ENCODE measurements at places on chromosomes 2 and 18. TPM values are rescaled to one million over a fixed set of nuclear protein-coding genes. Genes with fewer than 3 reads are reported as not detected.
A peak's percentile ranks its signal among the peaks of the same experiment; 100 is the strongest.

- DNase-seq: peak; percentile 73
Measured at GRCh38 chr2:163347982-163348856, 387.6 kb downstream of the FIGN start.

GRCh38 chr2:10237392-10238321 lies 65.0 kb upstream of the HPCAL1 start:
- DNase-seq: no peak

DNA sequence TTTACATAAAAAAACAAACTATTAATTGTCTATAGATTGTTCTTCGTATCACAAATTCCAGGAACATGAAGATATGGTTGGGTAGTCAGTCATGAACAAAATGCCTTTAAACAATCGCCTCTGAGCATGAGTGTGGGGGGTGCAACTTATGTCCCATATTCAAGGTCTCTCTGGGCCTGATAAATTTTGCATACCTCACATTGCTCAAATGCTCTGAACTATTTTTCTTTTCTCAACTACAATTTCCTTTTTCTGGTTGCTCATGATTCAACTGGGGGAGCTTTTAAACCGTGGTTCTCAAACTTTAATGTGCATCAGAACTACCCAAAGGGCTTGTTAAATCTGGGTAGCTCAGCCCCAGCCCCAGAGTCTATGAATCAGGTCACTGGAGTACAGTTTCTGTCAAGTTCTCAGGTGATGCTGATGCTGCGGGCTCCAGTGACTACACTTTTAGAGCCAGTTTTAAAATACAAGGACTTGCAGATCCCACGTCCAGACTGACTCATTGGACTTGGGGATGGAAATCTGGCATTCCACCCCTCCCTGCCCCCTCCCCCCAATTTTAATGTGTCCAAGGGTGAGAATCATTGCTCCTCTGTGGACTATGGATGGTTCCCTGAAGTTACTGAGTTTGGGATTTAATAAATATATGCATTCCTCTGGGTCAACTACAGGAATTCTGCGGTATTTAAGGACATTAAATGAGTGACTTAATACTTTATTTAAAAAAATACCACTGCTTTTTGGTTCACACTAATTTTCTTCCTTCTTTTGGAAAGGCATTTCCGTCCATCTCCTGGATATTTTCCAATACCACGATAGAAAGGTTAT lies 1.5 kb upstream of the GPD2 start:
- DNase-seq: peak; percentile 13

DNA sequence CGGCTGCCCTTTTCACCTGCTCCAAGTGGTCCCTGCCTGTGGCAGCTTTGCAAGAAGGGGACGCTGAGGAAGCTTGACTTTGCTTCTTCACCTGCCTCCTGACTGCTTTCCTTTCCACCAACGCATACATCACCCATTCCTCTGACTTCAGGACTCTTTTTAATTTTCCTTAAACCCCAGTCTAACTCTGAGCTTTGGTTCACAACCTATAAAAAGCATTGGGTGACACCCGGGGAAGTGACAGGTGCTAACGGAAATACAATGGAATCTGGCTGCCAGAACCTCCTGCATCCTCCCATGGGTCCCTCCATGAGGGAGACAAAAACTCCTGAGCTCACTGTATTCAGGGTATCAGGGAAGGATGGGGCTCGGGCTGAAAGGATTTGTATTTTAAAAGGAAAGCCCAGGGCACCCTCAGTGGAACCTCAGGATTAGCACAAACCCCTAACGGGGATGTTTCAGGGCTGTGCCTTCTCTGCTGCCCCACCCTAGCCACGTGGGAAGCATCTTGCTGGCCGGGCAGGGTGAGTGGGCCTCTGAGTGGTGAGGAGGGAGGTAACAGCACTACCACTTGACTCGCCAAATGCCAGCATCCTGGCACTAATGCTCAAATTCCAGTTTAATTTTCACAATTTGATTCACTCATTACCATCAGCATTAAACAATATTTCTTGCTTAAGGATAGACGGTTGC lies 284.8 kb downstream of the CELF4 start:
- no peak for DNase-seq

GRCh38 chr18:65876310-65876709 lies 125.5 kb downstream of the CDH7 start:
- no peak for DNase-seq

Gene MC4R
- not detected for total RNA-seq

Gene LRP2
- total RNA-seq: not detected

DNA sequence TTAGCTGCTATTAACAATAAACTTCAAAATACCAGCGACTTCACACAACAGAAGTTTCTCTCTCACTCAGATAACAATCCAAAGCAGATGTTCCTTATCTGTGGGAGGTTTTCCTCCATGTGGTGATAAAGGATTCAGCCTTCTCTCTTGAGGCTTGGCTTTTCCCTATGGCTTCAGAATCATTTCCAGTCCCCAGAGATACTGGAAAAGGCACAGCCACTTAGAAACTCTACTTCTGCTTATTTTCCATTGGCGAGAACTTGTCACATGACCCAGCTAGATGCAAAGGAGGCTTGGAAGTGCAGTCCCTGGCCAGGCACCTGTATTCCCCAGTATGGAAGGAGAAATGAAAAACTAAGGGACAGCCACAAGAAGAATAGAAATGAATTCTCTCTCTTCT lies 344.8 kb downstream of the MTX2 start:
- no peak for DNase-seq

GRCh38 chr2:10900216-10901109 lies 11.3 kb upstream of the KCNF1 start:
- peak; percentile 21 for DNase-seq

DNA sequence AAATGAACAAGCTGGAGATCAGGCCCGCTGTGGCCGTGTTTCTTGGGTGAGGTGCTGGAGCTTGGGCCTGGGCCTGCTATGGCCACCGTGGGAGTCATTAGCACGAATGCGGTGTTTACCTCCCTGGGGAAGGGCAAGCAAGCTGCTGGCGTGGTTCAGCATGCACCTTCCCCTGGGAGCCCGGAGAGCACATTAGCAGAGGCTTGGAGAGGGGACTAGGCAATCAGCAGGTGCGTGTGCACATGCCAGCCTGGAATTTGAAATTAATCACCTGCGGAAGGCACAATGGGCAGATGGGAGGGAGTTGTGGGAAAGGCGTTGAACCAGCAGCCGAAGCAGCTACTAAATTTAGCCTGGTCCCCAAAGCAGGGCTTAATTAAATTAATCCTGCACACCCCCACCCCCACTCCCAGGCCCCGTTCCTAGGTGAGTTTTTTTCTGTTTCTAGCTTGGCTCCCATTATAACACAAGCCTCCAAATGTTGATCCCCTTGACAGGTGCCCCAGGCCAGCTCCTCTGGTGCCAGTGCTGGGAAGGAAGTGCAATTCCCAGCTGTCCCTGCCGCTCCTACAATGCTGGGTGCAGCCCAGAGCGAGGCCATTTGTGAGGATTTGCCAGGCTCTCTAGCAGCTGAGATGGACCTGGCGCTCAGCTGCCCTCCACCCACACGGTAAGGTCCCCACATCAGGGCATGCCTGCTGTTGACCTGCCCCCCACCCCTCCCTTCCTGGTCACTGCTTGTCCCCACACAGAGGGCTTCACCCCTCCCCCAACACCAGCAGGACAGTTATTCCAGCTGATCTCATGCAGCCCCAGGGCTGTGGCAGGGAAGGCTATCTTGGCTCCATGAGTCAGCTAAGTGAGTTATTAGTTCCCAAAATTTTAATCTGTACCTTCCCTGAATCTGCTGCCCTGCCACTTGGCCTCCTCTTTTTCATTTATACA lies 115.0 kb downstream of the ZBTB7C start:
- peak; percentile 66 for DNase-seq

All from G401 (cell line).